ENCODE measurements at places on chromosomes 11 and 22. TPM values are rescaled to one million over a fixed set of nuclear protein-coding genes. Genes with fewer than 3 reads are reported as not detected.

DNA sequence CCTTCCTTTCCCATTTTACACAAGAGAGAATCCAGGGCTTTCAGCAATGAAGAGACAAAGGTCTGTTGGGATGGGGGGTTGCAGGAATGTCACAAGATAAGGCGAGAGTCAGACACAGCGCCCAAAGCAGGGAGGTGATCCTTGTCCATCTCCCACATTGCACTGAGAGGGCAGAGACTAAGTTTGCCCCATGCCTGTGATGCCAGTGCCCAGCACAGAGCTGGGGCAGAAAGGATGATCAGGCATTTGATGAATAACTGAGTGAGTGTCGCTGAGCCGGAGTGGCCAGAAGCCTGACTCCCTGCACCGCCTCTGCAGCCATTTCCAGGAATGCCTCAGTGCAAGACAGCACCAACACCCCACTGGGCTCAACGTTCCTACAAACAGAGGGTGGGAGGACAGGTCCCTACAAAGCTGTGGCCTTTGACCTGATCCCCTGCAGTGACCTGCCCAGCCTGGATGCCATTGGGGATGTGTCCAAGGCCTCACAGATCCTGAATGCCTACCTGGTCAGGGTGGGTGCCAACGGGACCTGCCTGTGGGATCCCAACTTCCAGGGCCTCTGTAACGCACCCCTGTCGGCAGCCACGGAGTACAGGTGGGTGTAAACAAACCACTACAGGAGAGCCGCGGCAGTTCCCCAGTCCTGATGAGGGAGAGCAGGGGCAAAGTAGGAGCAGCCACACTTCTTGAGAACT lies 2.3 kb downstream of the UPK3A start:
- no peak for DNase-seq
- H3K27ac ChIP-seq: no peak overlapping the region
- H3K36me3 ChIP-seq: no peaks in the 10 kb centered on the region
- peaks cover 9% of the 10 kb centered on the region for H3K4me1 ChIP-seq
- peaks cover 38% of the 10 kb centered on the region for H3K27me3 ChIP-seq

GRCh38 chr11:126345759-126346585 lies 9.5 kb upstream of the ST3GAL4 start:
- no peaks in the 10 kb centered on the region for H3K27me3 ChIP-seq
- no peaks in the 10 kb centered on the region for H3K36me3 ChIP-seq
- peaks cover 31% of the 10 kb centered on the region for H3K4me1 ChIP-seq

- H3K27me3 ChIP-seq: peaks cover 22% of the 10 kb centered on the region
- no peak for DNase-seq
- H3K36me3 ChIP-seq: no peaks in the 10 kb centered on the region
- no peak overlapping the region for H3K4me3 ChIP-seq
- H3K27ac ChIP-seq: no peak overlapping the region
Observed at GRCh38 chr11:44967930-44968496, 17.3 kb upstream of the TP53I11 start.

DNA sequence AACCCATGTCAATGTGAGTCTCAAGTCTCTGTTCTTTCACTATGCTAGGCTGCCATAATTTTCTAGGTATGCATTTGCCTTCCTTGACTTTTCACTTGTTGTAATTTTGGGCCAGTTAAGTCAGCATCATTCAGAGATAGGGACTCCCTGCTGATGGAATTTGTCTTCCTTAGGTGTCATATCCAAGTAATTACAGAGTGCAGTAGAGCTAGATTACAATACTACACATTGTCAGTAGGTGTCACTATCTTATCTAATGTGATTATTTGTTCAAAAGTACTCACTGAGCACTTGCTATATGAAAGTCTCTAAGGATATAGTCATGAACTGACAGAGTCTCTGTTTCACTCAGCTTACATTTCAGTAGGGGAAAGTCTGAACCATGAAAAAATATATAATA lies 25.0 kb upstream of the SYN3 start:
- H3K27ac ChIP-seq: no peak overlapping the region
- DNase-seq: no peak
- H3K27me3 ChIP-seq: no peaks in the 10 kb centered on the region
- H3K4me3 ChIP-seq: no peak overlapping the region
- no peaks in the 10 kb centered on the region for H3K36me3 ChIP-seq

DNA sequence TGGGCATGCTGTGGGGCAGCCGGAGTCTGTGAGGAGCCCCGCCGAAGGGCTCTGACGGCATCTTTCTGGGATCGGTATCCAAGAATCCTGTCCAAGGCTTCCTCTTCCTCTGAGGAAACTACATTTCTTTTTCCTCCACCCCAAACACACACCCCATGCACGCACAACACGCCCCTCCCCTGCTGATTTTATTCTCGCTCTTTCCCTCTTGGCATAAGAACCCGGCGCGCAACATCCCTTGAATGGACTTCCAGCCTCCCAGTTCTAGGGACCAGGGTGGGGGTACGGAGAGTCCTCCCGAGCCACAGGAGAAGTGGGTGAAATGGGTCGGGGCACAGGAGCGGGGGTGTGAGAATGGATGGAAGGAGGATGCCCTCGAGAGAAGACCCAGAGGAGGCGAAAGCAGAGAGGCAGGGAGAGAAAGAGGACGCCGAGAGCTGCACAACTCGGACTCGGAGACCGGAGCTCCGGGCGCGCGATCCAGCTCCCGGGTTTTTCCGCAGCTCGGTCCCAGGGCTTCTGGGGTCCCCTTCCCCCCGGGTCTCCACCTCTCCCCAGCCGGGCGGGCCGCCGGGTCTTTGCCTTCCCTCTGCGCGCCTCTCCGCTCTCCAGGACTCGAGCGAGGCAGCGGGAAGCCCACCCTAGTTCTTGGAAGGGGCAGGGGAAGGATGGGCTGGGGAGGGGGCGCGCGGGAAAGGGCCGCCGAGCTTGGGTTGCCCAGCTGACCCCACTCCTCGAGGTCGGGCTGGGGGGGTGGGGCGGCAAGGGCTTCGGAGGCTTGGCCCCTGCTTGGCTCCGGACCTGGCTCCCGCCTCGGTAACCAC lies 1.5 kb upstream of the LARGE1 start:
- no peak overlapping the region for H3K27ac ChIP-seq
- peak overlapping the region; percentile 80 for H3K4me3 ChIP-seq
- no peaks in the 10 kb centered on the region for H3K36me3 ChIP-seq
- H3K4me1 ChIP-seq: peaks cover 8% of the 10 kb centered on the region

- H3K4me1 ChIP-seq: peaks cover 5% of the 10 kb centered on the region
- no peaks in the 10 kb centered on the region for H3K27me3 ChIP-seq
- H3K27ac ChIP-seq: no peak overlapping the region
- H3K4me3 ChIP-seq: no peak overlapping the region
Observed at GRCh38 chr11:75577207-75577606, 15.2 kb downstream of the SERPINH1 start.

DNA sequence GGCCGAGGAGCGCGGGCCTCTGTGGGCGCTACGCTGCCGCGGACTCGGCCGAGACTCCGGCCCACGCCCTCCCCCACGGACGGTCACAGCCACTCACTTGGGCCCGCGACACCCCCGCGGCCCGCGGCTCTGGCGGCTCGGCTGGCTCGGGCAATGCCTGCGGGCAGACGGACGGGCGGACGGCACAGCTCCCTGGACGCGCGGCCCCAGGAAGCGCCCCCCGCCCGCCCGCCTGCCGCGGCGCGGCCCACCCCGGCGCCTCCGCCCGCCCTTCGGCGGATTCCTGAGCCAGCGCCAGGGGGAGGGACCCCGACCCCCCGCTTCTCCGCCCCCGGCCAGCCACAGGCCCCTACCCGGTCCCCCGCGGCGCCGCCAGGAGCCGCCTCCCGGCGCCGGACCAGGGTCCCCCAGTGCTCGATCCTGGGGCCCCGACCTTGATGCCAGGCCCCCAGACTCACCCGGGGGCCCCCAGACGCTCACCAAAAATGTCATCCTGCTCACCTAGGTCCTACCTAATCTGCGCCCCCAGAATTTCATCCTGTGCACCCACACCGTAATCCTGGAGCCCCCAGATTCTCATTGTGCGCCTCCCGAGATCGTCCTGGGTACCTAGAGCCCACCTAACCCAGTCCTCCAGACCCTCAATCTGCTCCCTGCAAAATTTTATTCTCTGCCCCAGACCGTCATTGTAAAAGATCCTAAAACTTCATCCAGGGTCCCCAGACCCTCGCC lies at the start of gene EFEMP2:
TSS of gene EFEMP2 (minus strand) at position 215 of the 732 bp plus-strand sequence. CDS start 446 bp downstream, outside the sequence.
- no peaks in the 10 kb centered on the region for H3K27me3 ChIP-seq
- H3K4me1 ChIP-seq: peaks cover 31% of the 10 kb centered on the region
- peak within 1 kb of the TSS; percentile 80 for H3K4me3 ChIP-seq
- H3K36me3 ChIP-seq: peaks cover 9% of the 10 kb centered on the region
- no peak for DNase-seq
- peak within 1 kb of the TSS; percentile 69 for H3K27ac ChIP-seq

GRCh38 chr11:113895367-113896155 lies 9.0 kb upstream of the HTR3B start:
- no peak for DNase-seq
- H3K27me3 ChIP-seq: peaks cover 2% of the 10 kb centered on the region
- no peak overlapping the region for H3K4me3 ChIP-seq
- H3K36me3 ChIP-seq: no peaks in the 10 kb centered on the region

DNA sequence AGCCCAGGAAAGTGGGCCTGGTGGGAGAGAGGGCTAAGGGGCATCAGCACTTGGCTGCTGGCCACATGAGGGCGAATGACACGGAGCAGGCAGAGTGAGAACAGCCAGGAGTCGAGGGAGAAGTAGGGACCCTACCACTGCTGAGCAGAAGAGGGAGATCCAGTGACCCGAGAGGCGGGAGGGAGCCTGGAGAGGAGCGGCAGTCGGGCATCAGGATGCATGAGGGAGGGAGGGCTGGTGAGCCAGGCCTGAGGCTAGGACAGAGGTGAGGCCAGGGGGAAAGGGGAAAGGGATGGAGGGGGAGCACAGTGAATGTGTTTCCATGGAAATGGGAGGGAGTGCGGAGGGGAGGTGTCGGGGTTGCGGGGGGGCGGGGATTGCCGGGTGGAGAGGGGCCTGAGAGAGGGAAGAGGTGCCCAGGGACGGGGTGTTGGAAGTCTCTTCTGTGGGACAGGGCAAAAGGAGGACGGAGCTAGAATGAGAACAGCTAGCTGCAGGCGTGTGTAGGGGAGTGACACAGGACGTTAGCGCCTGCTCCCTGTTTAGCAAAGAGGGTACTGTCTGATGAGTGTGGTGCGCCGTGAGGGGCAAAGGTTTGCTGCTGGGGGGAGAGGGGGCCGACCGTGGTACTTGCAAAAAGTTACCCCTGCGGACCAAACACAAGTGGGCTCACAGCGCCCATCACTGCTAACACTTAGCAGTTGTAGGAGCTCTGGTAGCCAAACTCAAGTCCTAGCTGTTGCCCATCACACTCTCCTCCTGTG lies 37.1 kb upstream of the WNT11 start:
- no peak for DNase-seq
- no peak overlapping the region for H3K4me3 ChIP-seq
- no peak overlapping the region for H3K27ac ChIP-seq
- peaks cover 23% of the 10 kb centered on the region for H3K27me3 ChIP-seq
- H3K4me1 ChIP-seq: no peaks in the 10 kb centered on the region
- H3K36me3 ChIP-seq: no peaks in the 10 kb centered on the region

- no peaks in the 10 kb centered on the region for H3K27me3 ChIP-seq
- DNase-seq: no peak
- H3K4me3 ChIP-seq: no peak overlapping the region
- no peaks in the 10 kb centered on the region for H3K36me3 ChIP-seq
- peaks cover 6% of the 10 kb centered on the region for H3K4me1 ChIP-seq
Observed at GRCh38 chr11:75795276-75796090, 19.5 kb upstream of the UVRAG start.

DNA sequence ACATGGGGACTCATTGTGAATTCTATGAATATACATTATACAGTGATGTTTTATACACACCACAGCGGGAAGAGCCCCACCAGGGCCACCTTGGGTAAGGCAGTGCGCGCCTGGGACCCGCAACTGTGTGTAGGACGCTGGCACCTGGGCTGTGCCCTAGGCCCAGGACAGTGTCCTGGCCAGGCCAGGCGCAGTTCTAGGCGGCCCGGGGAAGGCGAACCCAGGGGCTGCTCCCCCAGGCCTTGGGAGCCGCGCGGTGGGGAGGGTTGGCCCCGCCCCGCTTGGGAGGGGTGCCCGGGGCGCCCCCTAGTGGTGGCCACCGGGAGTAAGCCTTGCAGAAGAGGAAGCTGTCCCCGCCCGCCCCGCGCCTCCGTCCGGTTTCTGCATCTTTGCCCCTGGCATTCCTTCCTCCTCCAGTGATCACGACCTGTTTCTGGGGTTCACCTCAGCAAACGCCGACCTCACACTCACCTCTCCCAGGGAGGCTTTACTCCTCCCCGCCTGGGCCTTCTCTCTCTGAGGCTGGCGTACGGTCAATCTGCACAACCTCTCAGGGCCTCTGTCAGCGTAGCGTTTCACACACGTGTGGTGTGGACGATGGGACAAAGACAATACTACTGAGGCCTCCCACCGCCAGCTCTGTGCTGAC lies 9.5 kb upstream of the EHD1 start:
- no peak overlapping the region for H3K27ac ChIP-seq
- no peak for DNase-seq
- H3K27me3 ChIP-seq: no peaks in the 10 kb centered on the region
- peaks cover 8% of the 10 kb centered on the region for H3K4me1 ChIP-seq

- no peak overlapping the region for H3K27ac ChIP-seq
- no peak for DNase-seq
- peaks cover 3% of the 10 kb centered on the region for H3K4me1 ChIP-seq
- H3K4me3 ChIP-seq: no peak overlapping the region
- no peaks in the 10 kb centered on the region for H3K27me3 ChIP-seq
Observed at GRCh38 chr22:44871782-44872181, 119.4 kb downstream of the ARHGAP8 start.

DNA sequence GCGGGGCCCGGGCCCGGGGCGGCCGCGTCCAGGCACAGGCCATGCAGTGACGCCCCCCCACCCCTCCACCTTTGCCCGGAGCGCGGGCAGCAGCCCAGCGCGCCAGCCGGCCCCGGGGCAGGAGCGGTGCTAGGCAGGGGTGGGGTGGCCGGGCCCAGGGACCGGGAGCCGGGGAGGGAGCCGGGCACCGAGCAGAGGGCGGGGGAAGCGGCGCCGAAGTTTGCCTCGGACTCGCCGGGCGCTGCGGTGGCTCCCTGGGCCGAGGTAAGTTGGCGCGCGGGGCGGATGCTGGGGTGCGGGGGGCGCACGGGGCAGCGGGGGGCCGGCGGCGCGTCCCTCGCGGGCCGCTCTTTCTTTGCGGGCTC lies 332 bp downstream of the TEAD1 start:
- DNase-seq: no peak
- H3K4me1 ChIP-seq: peaks cover 19% of the 10 kb centered on the region
- peak overlapping the region; percentile 78 for H3K27ac ChIP-seq
- H3K36me3 ChIP-seq: no peaks in the 10 kb centered on the region
- no peaks in the 10 kb centered on the region for H3K27me3 ChIP-seq

- no peaks in the 10 kb centered on the region for H3K27me3 ChIP-seq
- DNase-seq: no peak
- H3K36me3 ChIP-seq: no peaks in the 10 kb centered on the region
- no peaks in the 10 kb centered on the region for H3K4me1 ChIP-seq
- no peak overlapping the region for H3K4me3 ChIP-seq
- no peak overlapping the region for H3K27ac ChIP-seq
Observed at GRCh38 chr22:43666457-43666856, 145.6 kb downstream of the EFCAB6 start.

Gene HIC2
- 20.2 TPM for total RNA-seq

Gene GAL
- 26.3 TPM for total RNA-seq

Gene TMEM191B
- 3.1 TPM for total RNA-seq

Gene KRTAP5-2
- total RNA-seq: not detected
